Activated naive CD4-positive, alpha-beta T cell treated with Interleukin-2 at 50 U/mL for 16 hours (primary cell): ENCODE measurements at places on chromosomes 1 and 21.

DNA sequence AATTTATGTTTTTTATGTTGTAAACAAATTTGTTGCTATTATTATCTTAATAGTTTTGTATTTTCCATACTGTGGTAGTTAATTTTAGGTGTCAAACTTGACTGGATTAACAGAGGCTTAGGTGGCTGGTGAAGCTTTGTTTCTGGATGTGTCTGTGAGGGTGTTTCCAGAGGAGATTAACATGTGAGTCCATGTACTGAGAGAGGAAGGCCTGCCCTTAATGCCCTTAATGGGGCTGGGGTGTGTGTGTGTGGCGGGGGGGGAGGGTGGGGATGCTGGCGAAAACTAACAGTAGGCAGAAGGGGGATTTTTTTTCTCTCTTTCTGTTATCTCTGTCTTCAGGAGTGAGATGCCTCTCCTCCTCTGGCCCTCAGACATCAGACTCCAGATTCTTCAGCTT, 1.9 kb downstream of the OR14A16 start:
- DNase-seq = no peak

DNA sequence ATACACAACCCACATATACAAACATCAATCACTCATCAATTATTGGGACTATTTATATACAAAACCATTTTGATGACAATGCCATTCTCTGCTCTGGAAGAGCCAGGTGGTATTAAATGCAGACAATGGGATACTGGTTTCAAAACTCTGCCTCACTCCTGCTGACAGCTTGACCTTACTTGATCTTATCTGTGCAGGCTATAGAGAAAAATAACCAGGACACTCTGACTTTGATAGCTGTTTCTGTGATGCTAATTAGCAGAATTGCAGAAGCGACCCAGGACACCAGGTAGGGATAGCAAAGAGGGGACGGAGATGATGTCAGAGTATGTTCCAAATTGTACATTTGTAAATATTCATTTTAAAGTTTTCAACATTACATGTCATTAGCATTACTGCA, 89.5 kb downstream of the OLFM3 start:
- DNase-seq = no peak

- DNase-seq = no peak
Measured at GRCh38 chr1:109404838-109405237, 7.1 kb upstream of the SORT1 start.

DNA sequence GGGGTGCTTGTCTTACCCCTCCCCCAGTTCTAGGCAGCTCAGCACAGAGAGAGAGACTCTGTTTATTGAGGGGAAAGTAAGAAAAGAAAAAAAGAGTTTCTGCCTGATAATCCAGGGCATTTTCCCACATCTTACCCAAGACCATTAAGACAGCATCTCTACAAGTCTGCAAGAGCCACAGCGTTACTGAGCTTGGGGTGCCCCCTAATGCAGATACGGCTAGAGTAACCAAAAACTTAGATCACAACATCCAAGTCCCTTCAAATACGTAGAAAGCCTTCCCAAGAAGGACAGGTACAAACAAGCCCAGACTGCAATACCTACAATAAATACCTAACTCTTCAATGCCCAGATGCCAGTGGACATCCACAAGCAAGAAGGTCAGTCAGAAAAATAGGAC, 6.2 kb upstream of the TEX50 start:
- DNase-seq = no peak

DNA sequence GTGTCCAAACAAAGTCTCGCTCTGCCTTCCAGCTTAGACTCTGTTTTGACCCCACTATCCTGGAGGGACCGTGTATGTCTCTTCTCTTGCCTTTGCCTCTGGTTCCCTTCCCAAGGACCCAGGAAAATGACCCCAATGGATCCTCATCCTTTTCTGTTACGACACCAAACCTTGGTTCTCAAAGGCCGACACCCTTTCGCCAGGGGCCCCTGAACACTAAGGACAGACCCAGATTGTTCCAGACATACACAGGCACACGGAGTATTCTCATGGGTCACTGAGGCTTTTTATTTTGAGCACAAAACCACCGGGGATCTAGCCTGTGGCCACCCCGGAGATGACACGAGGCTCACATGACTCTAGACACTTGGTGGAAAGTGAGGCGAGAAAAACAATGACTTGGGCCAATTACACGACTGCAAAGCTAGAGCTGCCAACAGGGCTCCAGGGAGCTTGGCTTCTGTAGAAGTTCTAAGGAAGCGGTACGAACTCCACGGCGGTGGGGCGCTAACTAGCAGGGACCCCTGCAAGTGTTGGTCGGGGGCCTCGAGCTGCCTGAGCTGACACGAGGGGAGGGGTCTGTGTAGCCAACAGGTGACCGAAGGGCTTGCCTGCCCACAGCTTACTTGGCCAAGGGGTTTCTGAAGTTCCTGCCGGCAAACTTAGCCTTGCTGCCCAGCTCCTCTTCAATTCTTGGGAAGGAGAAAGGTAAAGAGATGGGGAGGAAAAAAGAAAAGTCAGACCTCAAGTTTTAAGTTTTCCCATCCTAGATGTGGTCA, 17.6 kb downstream of the ENO1 start:
- no peak for DNase-seq

GRCh38 chr1:33094971-33095604, 14.1 kb downstream of the AZIN2 start:
- DNase-seq = peak; percentile 24

GRCh38 chr21:43703035-43703880, 15.7 kb upstream of the PDXK start:
- DNase-seq = no peak

DNA sequence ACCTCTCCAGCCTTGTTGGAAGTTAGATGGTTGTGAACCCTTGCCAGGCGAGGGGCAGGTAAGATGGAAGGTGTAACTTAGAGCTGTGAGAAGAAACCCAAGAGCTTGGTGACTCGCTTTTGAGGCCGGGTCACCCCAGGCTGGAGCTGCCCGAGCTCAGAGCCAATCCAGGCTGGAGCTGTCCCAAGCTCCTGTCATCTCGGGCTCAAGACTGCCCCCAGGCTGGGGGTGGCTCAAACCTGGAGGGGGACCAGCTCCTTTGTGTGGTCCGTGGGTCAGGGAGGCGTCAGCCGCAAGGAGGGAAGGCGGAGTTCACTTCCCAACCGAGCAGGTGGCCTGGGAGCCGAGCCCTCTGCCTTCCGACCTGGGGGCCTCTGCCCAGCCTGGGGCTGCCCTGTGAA, 2.0 kb downstream of the HUNK start:
- no peak for DNase-seq

DNA sequence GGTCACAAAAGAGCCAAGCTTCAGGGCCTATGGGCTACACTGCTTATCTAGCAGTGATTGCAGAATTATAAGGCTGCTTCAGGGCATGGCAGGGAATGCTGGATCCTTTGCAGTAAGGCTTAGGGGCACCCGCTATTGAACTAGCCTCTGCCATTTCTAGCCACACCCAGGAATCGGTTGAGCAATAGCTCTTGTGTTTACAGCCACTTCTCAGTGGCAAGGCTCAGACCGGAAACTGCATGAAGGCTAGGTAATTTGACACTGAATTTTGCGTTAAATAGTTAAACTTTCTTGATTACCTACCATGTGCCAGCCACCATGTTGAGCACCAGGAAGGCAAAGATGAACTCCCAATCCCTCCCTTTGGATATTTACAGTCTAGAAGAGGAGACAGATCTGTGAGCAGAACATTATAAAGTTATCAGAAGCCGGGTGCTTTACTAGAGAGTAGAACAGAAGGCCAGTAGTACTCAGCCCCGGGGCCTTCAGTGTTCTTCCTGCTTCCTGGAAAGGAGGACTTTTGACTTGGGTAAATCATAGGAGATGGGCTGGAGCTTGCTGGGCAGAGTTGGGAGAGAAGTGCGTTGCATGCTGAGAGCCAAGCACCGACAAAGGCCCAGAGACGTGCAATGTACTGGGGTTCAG, 98.6 kb upstream of the LPGAT1 start:
- no peak for DNase-seq

DNA sequence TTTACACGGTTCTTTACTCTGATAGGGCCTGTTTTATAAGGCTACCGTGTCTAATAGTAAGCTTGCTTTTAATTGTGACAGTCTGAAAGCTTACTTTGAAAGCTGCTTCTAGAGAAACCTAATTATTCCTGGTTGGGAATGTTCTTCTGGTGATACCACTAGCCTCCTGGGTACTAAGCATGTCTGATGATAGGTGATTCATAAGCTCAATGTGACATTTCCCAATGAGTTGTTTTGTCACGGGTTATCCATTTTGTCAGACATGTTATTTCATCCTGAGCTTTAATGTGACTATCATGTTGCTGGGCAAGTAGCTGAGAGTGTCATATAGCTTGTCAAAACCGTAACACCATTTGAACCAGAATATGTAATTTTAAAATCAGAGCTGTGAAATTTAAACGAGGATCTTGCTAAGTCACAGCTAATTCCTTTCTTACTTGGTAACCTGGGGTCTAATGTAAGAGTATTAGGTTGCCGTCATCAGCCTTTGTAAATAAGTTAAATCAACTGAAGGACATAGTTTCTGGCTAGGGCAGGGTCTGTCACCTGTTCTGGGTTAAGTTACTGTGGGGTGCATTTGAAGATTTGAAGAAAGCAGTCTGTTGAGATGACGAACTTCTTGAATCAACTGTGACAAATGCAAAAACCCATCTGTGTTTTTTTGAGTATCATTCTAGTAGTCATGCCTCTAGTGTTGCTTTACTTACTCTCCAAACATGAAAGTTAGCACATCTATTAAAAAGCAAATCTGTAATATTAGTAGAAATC, 529.2 kb downstream of the USP25 start:
- no peak for DNase-seq

- DNase-seq = no peak
Measured at GRCh38 chr1:168206111-168206510, 19.7 kb upstream of the SFT2D2 start.

DNA sequence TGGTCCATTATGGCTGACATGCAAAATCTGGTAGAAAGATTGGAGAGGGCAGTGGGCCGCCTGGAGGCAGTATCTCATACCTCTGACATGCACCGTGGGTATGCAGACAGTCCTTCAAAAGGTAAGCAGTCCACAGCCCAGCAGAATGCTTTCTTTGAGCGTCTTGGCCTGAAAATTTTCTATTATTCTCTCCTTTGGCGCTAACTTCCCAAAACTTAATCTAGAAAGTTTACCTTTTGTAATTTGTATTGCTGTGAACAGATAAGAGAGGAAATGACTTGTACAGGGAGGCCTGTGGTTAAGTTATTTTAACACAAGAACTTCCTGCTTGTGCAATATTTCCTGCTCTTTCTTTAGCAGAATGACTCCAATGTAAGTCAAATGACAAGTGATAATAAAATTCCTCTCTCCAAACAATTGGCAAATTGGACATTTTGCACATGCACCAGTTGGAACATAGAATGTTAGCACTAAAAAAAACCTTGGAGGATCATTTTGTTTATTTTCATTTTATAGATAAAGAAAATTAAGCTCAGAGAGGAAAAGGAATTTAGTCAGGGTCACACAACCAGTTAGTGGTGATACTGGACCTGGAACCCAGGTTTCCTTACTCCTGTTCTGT, 18.9 kb downstream of the CAP1 start:
- no peak for DNase-seq

DNA sequence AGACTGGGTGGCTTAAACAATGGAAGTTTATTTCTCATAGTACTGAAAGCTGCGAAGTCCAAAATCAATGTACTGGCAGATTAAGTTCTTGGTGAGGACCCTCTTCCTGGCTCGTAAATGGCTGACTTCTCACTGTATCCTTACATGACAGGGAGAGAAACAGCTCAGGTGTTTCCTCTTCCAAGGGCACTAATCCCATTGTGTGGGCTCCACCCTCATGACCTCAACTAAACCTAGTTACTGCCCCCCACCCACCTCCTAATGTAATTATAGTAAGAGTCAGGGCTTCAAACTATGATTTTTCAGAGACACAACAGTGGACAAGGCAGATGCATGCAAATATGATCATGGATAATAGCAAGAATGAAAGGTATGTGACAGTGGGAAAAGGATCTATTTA, 81.2 kb upstream of the HP1BP3 start:
- no peak for DNase-seq

- DNase-seq = no peak
Measured at GRCh38 chr21:29475329-29475728, 176.6 kb downstream of the BACH1 start.

DNA sequence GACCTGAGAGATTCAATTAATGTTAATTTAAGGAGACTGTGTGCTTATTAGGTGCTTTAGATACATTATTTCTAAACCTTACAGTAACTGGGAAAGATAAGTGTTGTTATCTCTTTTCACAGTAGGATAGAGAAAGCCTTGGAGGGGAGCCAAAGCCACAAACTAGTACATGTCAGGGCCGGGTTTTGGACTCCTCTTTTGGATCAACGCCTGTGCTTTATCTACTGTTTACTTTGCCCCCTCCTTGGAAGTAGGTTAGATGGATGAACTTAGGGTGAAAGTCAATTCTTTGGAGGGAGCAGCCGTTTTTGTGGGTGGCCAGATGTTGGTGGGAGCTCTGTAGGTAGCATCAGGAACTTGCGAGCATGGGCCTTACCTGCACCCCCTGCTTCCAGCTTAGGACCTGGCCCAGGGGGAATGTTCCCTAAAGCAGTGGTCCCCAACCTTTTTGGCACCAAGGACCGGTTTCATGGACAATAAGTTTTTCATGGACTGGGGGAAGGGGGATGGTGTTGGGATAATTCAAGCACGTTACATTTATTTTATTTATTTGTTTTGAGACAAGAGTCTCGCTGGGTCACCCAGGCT, 1.7 kb downstream of the HHAT start:
- DNase-seq = no peak
